ENCODE measurements at places on chromosomes 11 and 22. TPM values are rescaled to one million over a fixed set of nuclear protein-coding genes. Genes with fewer than 3 reads are reported as not detected.
A peak's percentile ranks its signal among the peaks of the same experiment; 100 is the strongest.

- DNase-seq = no peak
Measured at GRCh38 chr11:1843098-1843473, 4.3 kb downstream of the TNNI2 start.

MUC6 gene
- polyA plus RNA-seq = 7.6 TPM

DNA sequence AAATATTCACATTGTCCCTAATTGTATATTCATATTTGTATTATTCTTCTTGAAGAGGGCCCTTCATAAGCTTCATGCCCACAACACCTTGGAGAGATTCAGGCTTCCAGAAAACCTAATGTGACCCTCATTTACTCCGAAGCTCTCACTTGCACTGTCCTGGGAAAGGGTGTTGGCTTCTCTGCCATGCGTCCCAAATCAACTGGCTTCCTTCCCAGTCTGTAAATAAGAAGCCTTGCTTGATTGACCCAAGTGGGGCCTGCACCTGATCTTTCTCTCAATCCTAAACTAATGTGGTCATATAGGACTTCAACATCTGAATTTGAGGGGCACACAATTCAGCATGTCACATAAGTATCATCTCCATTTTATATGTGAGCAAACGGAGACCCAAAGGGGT, 40.5 kb upstream of the ZBTB16 start:
- no peak for DNase-seq

OR52B6 gene
- 0.25 TPM for polyA plus RNA-seq

SLC22A8 gene
- polyA plus RNA-seq = 57.9 TPM

DNA sequence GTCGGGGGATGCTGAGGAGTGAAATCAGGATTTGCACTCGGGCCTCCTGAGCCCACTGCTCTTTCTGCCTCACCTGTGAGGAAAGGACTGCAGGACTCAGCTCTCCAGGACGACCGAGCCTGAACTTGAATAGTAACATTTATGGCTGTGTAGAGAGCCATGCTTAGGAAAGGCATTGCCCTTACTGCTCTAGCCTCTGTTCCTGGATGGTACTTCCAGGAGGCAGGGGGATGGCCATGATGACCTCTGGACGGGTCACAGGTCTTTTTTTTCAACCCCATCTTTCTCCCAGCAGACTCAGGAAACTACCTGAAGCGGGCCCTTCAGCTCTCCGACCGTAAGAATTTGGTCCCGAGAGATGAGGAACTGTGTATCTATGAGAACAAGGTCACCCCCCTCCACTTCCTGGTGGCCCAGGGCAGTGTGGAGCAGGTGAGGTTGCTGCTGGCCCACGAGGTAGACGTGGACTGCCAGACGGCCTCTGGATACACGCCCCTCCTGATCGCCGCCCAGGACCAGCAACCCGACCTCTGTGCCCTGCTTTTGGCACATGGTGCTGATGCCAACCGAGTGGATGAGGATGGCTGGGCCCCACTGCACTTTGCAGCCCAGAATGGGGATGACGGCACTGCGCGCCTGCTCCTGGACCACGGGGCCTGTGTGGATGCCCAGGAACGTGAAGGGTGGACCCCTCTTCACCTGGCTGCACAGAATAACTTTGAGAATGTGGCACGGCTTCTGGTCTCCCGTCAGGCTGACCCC, 11.3 kb downstream of the ANKK1 start:
- DNase-seq = no peak

DNA sequence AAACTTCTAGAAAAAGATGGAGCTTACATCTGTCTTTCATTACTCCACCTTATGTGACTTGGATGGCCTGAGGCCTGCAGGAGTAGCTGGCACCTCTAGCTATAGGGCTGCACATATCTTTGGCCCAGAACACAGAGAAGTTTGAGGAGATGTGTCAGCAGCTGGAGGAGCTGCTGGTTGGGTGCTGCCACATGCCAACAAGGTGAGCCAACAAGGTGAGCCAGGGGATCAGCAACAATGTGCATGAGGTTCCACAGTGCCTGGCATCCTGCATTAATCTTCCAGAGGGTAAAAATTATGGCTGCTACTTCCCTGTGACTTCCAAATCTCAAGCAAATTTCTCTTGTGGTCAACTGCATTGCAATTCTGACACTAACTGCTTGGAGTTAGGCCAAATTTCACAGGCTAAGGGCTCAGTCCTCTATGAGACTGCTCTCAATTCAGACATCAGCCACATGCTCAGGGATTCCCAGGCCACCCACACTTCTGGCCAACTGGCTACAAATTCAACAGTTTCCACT, 16.0 kb downstream of the RBM7 start:
- DNase-seq = no peak

- DNase-seq = no peak
Measured at GRCh38 chr11:91163619-91164451, 941.0 kb upstream of the CHORDC1 start.

- no peak for DNase-seq
Measured at GRCh38 chr11:14872032-14872431, 20.0 kb downstream of the CYP2R1 start.

GRCh38 chr11:131710511-131710910, 340.1 kb downstream of the NTM start:
- no peak for DNase-seq

OR5P2 gene
- 0.14 TPM for polyA plus RNA-seq

DNA sequence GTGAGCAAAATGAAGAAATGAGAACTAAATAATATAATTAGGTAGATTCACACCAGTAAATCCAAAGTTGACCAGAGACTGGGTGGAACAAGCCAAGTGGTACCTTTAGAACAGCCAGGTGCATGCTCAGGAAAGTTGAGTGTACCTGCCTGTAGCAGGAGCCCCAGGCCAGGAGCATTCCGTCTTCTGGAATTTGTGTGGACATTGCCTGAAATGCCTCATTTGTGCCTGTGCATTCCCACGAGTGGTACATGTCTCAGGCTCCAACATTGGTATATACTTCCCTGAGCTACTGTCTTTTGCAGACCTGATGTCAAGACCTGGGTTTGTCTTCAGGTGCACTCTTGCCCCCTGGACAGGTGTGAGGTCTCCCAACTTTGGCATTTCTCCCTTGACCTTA, 187.6 kb upstream of the NECTIN1 start:
- DNase-seq = no peak

GRCh38 chr22:30887861-30888260, 80.7 kb downstream of the MORC2 start:
- no peak for DNase-seq

BIRC2 gene
- polyA plus RNA-seq = 82.4 TPM

- no peak for DNase-seq
Measured at GRCh38 chr11:134599299-134599771, 187.3 kb upstream of the B3GAT1 start.

DNA sequence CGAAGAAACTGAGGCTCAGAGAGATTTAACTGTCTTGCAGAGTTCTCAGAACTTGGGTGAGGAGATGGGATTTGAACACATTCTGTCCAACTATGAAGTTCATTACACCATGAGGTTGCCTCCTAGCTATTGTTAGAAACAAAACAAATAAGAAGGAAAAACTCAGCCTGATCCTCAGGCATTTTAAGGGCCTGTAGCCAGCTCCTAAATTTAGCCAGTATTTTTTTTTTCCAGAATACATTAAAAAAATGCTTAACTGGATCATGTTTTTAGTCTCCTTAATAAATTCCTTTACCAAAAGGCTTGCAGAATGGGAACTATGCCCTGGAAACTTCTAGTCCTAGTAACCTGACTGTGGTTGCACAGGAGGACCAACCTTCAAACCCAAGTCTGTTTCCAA, 212.0 kb downstream of the CSNK2A3 start:
- DNase-seq = no peak

- no peak for DNase-seq
Measured at GRCh38 chr11:59918987-59919589, 19.1 kb upstream of the OOSP1 start.

DNA sequence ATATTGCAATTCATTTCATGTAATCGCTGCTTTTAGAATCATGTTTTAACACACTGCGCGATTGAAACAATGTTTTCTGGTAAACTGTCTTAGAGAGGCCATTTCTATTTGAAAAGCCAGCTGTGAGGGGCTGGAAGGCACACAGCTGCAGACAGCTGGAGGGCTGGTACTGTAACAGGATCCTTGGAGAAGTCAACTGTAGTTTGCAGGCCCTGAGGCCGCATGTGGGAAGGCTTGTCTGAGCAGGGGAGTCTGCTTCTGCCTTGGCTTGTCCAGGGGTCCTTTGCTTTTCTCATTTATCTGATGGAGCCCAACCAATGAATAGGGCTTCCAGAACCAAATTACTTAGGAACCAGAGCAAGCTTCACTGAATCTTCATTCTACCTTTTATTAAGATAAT, 313.5 kb downstream of the BLID start:
- DNase-seq = peak; percentile 59

ANO5 gene
- 6.6 TPM for polyA plus RNA-seq

PRAME gene
- 1.1 TPM for polyA plus RNA-seq

GRCh38 chr11:133716602-133717001, 128.7 kb downstream of the SPATA19 start:
- DNase-seq = no peak

DNA sequence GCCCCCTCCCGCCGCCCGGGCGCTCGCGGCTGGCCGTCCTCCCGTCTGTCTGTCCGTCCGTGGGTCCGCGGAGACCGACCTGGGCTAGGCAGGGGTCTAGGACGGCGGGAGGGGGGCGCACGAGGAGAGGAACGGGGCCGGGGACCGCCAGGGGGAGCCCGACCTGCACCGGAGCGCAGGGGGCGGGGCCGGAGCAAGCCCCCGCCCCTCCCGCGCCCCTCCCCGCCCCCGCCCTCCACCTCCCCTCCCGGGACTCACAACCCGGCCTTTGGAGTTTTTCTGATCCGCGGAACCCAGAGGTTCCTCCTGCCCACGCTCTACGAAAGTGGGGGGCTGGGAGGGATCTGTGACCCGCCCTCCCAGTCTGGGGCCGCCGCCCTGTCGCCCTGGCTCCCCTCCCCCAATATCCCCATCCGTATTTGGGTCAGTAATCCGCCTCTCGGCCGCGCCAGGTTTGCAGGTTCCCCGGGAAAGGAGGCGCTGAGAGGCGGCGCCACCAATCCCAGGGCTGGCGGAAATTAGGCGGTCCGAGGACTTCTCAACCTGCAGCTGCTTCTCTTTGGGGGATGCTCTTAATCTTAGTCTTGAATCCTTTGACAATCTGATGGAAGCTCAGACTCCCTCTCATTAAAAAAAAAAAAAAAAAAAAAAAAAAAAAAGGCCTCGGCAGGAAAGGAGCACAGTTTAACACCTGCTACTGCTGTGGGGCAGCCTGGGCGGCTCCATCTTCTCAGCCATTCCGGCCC, 925 bp upstream of the KCNJ11 start:
- DNase-seq = peak; percentile 65

CNTN5 gene
- 19.3 TPM for polyA plus RNA-seq

DNA sequence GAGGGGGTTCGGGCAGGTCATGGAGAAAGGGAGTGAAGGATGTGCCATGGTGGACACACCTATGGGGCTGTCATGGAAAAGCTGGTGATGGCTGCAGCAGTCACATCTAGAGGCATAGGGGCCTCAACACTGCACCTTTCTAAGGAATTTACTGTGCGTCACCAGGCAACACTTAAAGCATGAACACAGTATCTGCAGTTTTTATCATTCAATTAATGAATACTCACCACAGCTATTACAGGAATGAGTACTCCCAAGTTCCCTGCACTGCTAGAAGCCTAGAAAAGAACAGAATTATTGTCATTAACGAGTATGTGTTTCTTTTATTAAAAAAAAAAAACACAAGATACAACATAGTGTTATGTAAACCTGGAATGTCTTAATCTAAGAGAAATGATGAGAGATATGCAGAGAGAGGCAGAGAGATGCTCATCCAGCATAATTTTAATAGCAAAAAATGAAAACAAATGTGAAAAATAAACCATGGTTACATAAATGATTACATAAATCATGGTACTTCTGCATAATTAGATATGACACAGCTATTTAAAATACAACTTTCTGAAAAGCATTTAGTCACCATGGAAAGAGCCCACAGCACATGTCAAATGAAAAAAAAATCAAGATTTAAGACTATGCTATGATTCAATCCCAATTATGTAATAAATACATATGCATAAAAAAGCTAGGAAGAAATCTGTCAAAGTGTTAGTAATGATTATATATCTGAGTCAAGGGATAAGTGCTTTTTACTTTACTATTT, 19.2 kb downstream of the SERPIND1 start:
- no peak for DNase-seq

LRRC55 gene
- polyA plus RNA-seq = 4.9 TPM

DNA sequence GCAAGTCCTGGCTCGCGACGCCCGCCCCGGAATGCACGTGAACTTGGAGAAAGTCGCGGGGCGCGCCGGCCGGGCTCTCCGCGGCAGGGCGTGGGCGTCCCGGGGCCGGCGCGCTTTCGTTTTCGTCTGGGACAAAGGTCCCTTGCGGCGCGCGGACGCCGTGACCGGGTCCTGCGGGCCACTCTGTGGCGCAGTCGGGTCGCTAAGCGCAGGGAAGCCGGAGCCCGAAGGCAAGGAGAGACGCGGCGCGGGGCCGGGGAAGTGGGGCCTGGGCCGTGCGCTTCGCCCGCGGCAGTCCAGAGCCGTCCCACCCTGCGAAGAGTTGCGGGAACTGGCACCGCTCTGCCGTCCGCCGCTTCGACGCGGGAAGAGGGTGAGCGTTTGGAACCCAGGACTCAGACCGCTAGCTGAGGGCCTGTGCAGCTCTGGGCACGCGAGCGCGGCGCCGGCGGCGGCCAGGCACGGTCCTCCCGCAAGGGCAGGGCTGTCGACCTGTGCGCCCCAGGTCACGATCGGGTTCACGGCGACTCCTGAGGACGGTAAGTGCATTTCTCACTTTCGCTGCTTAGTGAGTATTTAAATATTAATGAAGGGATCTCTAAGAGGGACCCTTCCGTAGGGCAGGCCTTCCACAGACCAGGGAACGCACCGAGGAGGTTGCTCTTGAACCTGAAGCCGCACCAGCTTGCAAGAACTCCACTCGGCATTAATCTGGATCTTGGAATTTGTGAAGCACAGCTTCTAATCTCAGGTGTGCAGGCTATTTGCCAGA, 78.0 kb upstream of the PPARA start:
- no peak for DNase-seq

DNA sequence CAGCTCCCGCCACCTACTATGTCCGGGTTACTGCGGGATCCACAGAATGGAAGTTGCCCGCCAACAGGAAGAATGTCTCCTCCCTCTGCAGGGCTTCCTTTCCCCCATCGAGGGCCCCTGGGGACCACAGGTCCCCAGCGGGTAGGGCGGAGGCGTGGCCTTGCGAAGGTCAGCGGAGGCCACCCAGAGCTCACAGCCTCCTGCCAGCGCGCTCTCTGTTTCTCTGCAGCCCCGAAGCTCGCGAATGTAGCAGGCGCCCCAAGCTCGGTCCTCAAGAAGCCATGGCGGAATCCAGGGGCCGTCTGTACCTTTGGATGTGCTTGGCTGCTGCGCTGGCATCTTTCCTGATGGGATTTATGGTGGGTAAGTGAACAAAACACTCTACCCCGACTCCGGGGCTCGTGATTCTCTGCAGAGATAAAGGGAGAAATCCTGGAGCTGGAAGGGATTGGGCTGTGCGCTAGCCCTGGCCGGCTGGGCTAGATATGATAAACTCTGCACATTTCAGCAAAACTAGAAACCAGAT, at the start of gene NAALAD2:
Gene NAALAD2, plus strand, starts transcription at position 186 of the 526 bp plus-strand sequence. Its CDS starts 96 bp downstream, at position 282.
- peak; percentile 70 for DNase-seq

SMIM35 gene
- 0.30 TPM for polyA plus RNA-seq

- DNase-seq = no peak
Measured at GRCh38 chr11:106030609-106031008, 8.6 kb upstream of the MSANTD4 start.
